ENCODE measurements at places on chromosomes 7 and 10. TPM values are rescaled to one million over a fixed set of nuclear protein-coding genes. Genes with fewer than 3 reads are reported as not detected.

DNA sequence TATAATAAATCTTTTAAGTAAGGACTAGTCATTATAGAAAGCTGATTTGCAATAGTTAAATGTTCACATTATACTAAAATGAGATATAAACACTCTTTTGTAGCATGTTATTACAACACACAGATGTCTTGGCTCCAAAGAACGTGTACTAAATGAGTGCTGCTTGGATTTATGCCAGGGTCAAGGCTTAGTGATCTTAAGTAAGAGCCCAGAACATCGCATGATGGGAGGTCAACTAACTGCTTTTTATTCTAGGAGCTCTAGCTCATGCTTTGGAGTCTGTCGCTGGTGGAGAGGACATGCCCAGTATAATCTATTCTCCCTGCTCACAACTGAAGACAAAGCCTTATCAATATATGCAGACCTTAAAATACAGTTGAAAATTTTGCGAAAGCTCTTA is 315.1 kb downstream of the BBS9 start:
- H3K4me1 ChIP-seq: peaks cover 11% of the 10 kb centered on the region
- H3K4me3 ChIP-seq: no peak overlapping the region
- DNase-seq: no peak
- no peaks in the 10 kb centered on the region for H3K36me3 ChIP-seq

- H3K4me1 ChIP-seq: no peaks in the 10 kb centered on the region
- peaks cover 20% of the 10 kb centered on the region for H3K27me3 ChIP-seq
- H3K27ac ChIP-seq: no peak overlapping the region
Observed at GRCh38 chr10:110323503-110323902, 18.8 kb upstream of the SMNDC1 start.

- peaks cover 4% of the 10 kb centered on the region for H3K4me1 ChIP-seq
- no peak overlapping the region for H3K4me3 ChIP-seq
- no peak overlapping the region for H3K27ac ChIP-seq
- H3K27me3 ChIP-seq: peaks cover 79% of the 10 kb centered on the region
- no peaks in the 10 kb centered on the region for H3K36me3 ChIP-seq
- no peak for DNase-seq
Observed at GRCh38 chr10:97199152-97199551, 13.4 kb upstream of the SLIT1 start.

- H3K36me3 ChIP-seq: no peaks in the 10 kb centered on the region
- no peak overlapping the region for H3K27ac ChIP-seq
- no peak for DNase-seq
- no peaks in the 10 kb centered on the region for H3K27me3 ChIP-seq
- H3K4me3 ChIP-seq: no peak overlapping the region
Observed at GRCh38 chr7:13159003-13159402, 471.6 kb downstream of the ARL4A start.

DNA sequence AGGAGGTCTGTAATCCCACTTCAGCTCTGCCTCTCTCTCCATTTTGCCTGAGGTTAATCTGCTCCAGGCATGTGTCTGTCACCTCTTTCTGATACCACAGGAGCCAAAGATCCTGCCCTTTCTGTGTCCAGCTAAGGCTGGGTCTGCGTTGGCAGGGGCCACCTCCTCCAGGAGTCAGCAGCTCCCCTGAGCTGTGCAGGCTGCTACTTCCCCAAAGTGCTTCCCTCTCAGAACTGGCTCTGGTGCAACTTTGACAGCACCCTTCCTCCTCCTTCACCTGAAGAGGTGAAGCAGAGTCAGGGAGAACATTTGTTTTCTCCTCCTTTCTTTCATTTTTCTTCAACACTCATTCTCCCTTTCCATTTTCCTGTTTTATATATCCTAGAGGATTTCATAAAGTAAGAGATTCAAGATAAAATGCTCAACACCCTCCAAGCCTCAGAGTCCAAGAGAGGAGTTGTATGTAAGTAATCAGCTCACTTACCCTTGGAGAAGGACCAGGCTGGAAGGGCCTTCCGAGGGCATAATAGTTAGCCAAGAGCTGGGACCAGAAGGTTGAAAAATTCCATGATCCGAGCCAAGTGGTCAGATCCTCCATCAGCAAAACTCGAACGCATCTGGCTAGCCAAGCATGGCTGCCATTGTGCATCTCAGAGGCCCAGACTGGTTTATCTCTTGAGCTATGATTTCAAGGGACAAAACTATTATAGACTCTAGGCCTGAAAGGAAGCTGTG is 257.3 kb downstream of the PTEN start:
- H3K4me3 ChIP-seq: no peak overlapping the region
- no peak for DNase-seq

GRCh38 chr10:83603708-83604107 is 535.6 kb upstream of the GHITM start:
- H3K36me3 ChIP-seq: no peaks in the 10 kb centered on the region
- no peak overlapping the region for H3K27ac ChIP-seq
- no peak for DNase-seq
- H3K4me3 ChIP-seq: no peak overlapping the region
- no peaks in the 10 kb centered on the region for H3K27me3 ChIP-seq
- peaks cover 19% of the 10 kb centered on the region for H3K4me1 ChIP-seq

GRCh38 chr10:110739811-110740271 is 95.7 kb downstream of the RBM20 start:
- no peak for DNase-seq
- H3K36me3 ChIP-seq: no peaks in the 10 kb centered on the region
- H3K27ac ChIP-seq: no peak overlapping the region
- no peaks in the 10 kb centered on the region for H3K27me3 ChIP-seq

DNA sequence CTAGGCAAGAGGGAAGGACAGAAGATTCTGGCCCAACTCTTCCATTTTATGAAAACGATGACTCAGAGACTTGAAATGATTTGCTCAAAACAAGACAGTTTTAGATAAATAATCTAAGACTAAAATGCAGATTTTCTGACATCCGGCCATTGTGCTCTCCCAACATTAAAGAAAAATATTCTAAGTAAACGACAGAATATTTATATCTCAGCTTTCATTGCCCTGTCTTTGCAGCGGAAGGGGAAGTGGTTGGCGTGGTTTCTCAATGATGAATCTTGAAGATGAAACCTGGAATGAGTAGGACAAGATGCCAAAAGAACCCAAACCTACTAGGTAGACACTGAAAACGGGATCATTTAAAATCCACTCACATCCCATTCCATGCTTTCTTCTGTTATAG is 28.9 kb upstream of the NPY start:
- H3K27me3 ChIP-seq: peaks cover 2% of the 10 kb centered on the region
- H3K36me3 ChIP-seq: peaks cover 2% of the 10 kb centered on the region
- no peak overlapping the region for H3K4me3 ChIP-seq
- no peaks in the 10 kb centered on the region for H3K4me1 ChIP-seq

- no peak overlapping the region for H3K27ac ChIP-seq
- H3K4me3 ChIP-seq: no peak overlapping the region
- peaks cover 10% of the 10 kb centered on the region for H3K27me3 ChIP-seq
- no peaks in the 10 kb centered on the region for H3K36me3 ChIP-seq
- no peak for DNase-seq
- no peaks in the 10 kb centered on the region for H3K4me1 ChIP-seq
Observed at GRCh38 chr10:111999205-111999914, 184.2 kb downstream of the GPAM start.

GRCh38 chr7:88355011-88355410 is 48.3 kb upstream of the STEAP4 start:
- peaks cover 11% of the 10 kb centered on the region for H3K27me3 ChIP-seq
- DNase-seq: no peak
- no peak overlapping the region for H3K4me3 ChIP-seq
- no peaks in the 10 kb centered on the region for H3K36me3 ChIP-seq
- H3K27ac ChIP-seq: no peak overlapping the region

- peaks cover 1% of the 10 kb centered on the region for H3K36me3 ChIP-seq
- no peak overlapping the region for H3K27ac ChIP-seq
- peaks cover 1% of the 10 kb centered on the region for H3K4me1 ChIP-seq
- DNase-seq: no peak
Observed at GRCh38 chr10:99612167-99612831, 7.9 kb downstream of the SLC25A28 start.

DNA sequence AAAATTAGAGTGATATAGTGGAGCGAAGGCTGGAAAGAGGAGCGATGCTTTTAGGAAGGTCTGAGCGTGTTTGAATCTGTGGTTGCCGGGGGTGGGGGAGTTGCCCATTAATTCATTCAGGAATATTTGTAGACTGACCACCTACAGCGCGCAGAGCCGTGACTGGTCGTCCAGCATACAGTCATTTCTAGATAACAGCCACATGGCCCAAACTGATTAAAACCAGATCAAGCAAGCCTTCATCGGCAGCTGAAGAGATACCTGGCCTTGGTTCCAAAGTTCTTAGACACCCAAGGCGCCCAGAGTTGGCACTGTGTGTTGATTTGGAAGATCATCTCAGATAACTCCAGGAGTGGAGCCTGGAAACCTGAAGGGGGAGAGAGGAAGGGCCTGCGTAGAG is 1.7 kb downstream of the PROSER2 start:
- peak overlapping the region; percentile 76 for H3K27ac ChIP-seq
- no peak for DNase-seq
- H3K4me3 ChIP-seq: peak overlapping the region; percentile 87

- peaks cover 67% of the 10 kb centered on the region for H3K4me1 ChIP-seq
- no peaks in the 10 kb centered on the region for H3K27me3 ChIP-seq
- H3K4me3 ChIP-seq: peak overlapping the region; percentile 13
- H3K36me3 ChIP-seq: no peaks in the 10 kb centered on the region
Observed at GRCh38 chr10:30819341-30820181, 190.0 kb upstream of the LYZL2 start.

GRCh38 chr10:91796331-91797047 is 1.7 kb upstream of the TNKS2 start:
- no peaks in the 10 kb centered on the region for H3K36me3 ChIP-seq
- H3K4me3 ChIP-seq: peak overlapping the region; percentile 90
- H3K27ac ChIP-seq: peak overlapping the region; percentile 99

THNSL1 gene
- total RNA-seq: 7.4 TPM

BTBD16 gene
- total RNA-seq: not detected

CYP2E1 gene
- total RNA-seq: 3.5 TPM

FBXO24 gene
- total RNA-seq: 0.64 TPM
